NCI-H510A (cell line): ENCODE measurements at places on chromosomes 2 and 18.
A peak's percentile ranks its signal among the peaks of the same experiment; 100 is the strongest.

DNA sequence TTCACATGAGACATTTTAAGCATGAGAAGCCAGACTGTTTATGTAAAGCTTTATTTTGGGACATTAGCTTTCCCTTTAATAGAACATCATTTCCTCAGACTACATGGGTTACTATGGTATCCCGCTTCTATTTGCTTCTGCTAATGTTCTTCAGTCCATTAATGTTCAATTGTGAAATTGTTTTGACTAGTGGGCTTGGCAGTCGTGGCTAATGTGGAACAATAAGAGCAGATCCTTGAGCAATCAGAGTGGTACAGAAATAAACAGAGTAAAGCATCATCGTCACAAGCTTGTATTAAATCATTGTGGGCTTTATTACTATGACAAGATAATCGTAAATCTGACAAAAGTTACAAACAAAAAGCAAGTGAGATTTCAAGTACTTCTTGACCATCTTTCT, 60.2 kb downstream of the PDE1A start:
- DNase-seq, result no peak

DNA sequence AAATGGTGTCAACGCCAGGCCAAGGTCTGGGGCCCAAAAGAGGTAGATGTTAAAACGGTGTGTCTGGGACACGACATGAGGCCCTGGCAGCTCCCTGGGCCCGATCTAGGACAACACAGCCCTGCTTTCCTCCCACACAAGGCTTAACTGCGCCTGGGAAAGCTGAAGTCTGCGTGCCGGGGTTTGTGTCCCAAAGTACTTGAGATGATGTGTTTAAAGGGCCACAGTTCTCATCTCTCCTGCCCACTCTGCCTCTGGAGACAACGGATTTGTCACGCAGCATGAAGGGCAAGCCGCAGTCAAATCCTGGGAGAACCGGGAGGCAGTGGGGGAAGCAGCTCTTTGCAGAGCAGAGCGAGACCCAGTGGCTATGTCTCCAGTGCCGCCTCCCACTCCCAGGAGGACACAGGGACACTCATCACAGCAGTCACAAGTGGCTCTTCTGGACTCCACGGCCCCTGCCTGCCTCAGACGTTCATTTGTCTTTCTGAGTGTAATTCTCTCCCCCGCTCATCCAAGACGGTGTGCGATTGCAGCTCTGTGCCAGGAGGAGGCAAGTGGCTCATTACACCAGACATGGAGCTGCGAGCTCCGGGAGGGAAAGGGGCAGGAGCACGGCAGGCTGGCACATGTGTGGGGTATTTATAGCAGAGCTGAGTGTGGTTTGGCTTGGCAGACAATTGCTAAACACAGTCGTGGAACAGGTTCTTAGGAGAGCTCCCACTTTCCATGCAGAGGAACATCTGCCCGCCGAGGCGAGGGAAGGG, 57.7 kb upstream of the SEMA4C start:
- DNase-seq, result peak; percentile 71

GRCh38 chr2:43507137-43507536, 88.7 kb downstream of the THADA start:
- no peak for DNase-seq

GRCh38 chr2:182447163-182447562, 20.3 kb upstream of the PDE1A start:
- DNase-seq, result no peak

GRCh38 chr2:4653991-4654390, 950.6 kb downstream of the DCDC2C start:
- peak; percentile 11 for DNase-seq

DNA sequence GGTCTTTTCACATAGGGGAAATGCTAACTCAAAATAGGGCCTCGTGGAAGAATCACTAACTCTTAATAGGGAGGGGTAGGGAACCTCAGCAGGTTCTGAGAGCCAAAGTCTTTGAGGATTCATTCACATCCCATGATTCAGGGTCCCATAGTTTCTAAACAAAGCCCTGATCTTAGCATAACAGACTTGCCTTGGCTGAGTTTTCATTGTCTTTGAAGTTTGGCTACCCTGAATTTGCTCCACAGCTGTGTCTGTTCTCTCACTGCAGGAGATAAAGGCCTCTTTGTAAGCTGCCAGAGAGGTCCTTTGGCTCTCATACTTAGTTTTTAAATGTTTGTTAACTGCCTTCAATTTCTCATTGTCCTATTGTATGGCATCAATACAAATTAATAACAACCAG, 54.5 kb downstream of the ZDBF2 start:
- no peak for DNase-seq

- DNase-seq, result no peak
These were observed 85.1 kb upstream of the TTC39C start for GRCh38 chr18:23929362-23929930.

DNA sequence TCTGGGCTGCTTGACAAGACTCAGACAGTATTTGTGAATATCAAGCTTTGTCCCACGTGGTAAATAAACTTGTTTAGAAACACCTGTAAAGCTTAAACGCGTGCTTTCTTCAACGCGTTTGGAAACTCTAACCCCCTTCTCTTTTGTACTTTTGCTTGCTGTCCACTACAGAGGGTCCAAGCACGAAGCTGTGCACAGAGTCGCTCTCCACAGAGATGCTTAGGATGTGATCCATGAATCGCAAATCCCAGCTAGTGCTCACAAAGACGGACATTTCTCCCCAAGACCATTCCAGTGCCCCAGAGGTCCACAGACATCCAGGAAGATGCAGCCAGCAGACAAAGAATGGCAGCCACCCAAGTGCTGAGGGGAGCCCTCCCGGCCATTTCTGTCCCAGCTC, at the start of gene GPR45:
GPR45 (plus strand) TSS at position 301 of the 400 bp plus-strand sequence. CDS start 116 bp downstream, outside the sequence.
- DNase-seq, result no peak
